ENCODE measurements at places on chromosomes 12 and 14.

DNA sequence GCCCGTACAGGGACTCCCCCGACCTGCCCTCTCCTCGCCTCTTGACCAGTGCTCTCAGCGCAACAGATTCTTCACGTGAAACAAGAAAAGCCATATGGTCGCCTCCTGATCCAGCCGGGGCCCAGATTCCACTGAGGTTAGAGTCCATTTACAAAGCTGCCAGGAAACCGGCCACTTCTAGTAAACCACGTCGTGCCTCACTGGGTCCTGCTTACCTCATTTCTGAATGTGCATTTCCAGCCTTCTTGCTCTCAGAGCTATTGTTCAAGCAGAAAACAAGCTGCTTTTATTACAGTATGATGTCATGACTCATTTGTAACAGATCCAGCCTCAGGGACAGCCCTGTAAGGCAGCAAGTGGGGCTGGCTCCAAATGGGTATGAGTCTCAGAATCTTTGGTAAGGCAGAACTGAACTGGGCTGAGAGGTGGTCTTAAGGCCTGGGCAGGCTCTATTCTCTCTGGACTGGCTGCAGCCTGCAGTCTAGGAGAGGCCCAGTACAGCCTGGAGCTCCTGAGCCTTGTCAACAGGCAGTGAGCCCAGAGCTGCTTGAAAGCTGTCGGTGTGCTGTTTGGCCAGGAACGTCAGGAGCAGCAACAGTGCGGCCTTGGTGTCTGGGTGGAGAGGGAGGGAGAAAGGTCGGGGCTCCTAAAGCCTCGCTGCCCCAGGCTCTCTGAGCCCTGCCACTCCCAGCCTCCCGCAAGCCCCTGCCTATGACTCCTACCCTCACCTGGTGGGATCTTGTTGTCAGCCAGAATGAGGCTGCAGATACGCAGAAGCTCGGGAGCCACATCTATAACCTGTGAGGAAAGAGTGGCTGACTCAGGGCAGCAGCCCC, 8.3 kb downstream of the REC8 start:
- no peak for DNase-seq

DNA sequence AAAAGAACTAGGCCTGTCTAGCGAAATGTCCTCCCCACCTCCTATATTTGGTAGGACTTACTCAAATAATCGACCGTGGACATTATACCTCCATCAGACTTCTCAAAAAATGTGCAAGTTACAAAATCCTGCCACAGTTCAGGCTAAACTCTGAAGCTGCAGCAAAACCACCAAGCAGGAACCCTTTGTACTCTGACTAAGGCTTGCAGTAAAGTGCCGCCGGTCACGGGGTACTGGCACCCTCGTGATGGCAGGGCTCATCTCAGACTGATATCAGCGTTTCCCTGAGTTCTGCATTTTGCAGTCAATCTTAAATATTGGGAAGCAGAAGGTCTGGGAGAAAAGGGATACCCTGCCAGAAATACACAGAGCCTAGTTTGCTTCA, 17.1 kb downstream of the SLC11A2 start:
- no peak for DNase-seq

- no peak for DNase-seq
Measured at GRCh38 chr14:91484744-91485143, 25.4 kb downstream of the PPP4R3A start.

DNA sequence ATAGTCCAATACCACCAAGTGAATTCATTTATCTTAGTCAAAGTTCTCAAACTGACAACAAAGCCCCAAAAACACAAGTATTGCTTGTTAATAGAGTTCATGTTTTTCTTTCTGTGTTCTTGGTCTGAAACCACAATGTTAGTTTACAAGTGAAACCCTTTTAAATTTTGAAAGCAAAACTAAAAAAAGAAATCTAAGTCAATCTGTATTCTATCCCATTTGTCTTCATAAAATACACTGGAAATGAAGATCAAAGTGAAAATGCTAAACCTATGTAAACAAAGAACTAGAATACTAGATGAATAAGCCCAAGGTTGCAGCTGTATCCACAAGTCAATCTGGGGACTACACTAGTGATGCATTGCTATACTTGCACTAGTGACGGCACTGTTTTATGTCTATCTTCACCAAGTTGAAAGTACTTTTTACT, 10.4 kb downstream of the MAP4K5 start:
- DNase-seq: no peak

DNA sequence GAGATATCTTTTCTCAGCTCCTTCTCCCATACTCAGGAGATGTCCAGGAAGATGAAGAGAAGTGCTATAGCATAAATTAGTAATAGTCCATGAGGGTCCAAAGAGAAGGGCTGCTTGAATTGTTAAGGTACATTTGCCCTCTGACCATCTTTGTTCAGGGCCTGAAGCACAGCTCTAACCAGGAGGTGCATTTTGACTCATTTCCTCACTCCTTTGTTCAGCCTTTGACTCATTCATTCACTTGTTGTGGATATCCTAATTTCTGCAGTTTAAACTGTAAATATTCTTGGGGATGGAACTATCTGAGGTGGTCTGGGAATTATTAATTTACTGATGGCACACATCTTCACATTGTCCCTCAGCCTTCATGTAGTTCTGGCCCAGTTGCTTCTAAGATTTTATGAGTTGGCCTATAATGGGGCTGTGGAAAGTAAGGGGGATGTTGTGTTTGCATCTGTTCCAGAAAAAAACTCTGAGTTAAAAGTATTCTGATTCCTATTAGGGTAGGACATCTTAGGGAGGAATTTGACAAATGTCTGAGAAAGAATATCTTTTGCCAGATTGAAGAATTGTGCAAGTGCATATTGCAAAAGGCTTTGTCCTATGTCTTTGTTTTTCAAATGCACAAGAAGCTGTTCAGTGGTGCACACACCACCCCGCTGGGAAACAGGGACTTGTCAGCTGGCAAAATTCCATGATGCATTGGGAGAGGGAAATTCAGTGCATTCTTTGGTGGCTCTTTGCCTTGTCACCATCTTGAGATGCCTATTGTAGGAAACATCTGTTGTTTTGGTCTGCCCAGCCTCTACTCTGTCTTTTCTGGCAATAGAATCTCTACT, 22.1 kb downstream of the SMOC1 start:
- DNase-seq: no peak

GRCh38 chr12:63151623-63152320, 771 bp upstream of the AVPR1A start:
- DNase-seq: peak; percentile 46

DNA sequence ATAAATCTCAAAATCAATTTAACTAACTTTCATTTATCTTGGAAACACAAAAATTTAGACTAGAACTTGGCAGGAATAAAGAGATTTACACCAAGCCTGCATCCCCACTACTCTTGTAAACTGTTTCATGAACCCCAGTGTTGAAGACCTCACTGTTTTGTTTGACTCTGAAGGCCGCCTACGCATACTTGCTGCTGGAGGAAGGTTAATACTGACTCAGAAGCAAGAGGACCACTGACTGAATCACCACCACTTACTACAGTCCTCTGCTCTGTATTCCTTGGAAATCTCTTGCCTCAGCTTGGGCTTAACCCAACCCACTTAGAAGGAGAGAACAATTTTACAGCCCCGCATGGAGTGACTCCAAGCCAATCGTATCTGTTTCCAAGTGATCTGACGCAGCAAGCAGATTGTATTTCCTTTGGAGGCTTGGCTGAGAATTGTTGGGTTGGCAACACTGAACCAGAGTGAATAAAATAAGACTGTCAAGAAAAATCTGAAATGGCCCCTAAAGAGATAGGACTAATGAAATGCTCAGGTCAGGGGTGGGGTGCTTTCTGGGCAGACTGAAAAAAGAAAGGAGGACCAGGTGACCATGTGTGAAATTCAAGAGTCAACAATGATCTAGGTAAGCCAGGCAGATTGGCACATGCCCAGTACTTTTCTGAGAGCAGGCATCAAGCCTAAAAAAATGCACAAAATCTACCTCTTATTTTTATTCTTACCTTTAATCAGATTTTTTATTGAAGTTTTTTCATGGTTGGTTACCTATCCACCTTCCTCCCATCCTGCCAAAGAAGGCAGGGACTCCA, 248.6 kb downstream of the ZFP36L1 start:
- DNase-seq: no peak

DNA sequence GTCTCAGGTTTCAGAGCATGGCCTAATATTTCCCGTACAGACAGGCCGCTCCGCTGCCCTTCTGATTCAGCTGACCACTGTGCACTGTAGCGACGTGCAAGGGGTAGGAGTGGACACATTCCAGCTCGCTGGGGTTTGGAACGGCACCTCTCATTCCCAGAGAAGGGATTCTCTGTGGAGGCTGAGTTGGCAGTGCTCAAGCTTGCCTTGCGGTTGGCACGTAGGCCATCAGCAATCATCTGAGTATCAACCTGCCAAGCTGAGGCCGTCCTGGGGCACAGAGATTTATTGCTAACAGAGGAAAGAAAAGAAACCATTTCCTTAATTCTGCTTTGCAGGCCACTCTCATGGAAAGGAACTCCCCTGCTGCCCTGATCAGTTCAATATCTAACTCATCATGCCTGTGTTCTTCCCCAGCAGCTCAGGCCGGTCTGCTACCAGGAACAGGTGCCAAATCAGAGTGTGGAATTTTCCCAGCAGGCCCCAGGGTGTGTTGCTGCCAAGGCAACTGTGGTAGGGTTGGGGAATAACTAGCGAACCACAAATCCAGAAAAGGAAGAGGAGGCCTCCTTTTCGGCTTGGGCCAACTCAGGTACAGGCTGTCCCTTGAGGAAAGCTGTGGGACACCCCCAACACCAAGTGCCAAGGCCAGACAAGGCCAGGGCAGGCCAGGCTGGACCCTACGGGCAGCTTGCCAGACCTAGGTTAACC, 92.5 kb downstream of the SSPN start:
- no peak for DNase-seq

GRCh38 chr14:99575043-99576023, 28.7 kb downstream of the CCDC85C start:
- DNase-seq: peak; percentile 71

- DNase-seq: peak; percentile 43
Measured at GRCh38 chr12:79344855-79345847, 345.6 kb downstream of the PAWR start.
